Nasal cavity respiratory epithelium epithelial cell of viscerocranial mucosa (primary cell): ENCODE measurements at places on chromosomes 13 and 19. TPM values are rescaled to one million over a fixed set of nuclear protein-coding genes. Genes with fewer than 3 reads are reported as not detected.

The RAB8A gene
- total RNA-seq = 67.3 and 91.3 TPM in 2 replicates

The PRSS57 gene
- not detected in 2 replicates for total RNA-seq

The WDR88 gene
- total RNA-seq = not detected in 2 replicates

The ZNF444 gene
- 7.9 and 12.9 TPM in 2 replicates for total RNA-seq

The STRN4 gene
- total RNA-seq = 85.8 and 94.1 TPM in 2 replicates

The SLC7A10 gene
- not detected in 2 replicates for total RNA-seq

The USP12 gene
- total RNA-seq = 28.0 and 30.2 TPM in 2 replicates
